GM23338 (cell line): ENCODE measurements at places on chromosomes 4 and X. TPM values are rescaled to one million over a fixed set of nuclear protein-coding genes. Genes with fewer than 3 reads are reported as not detected.

Gene ADH1C
- not detected in 2 replicates for total RNA-seq

Gene UGT8
- 39.0 and 47.1 TPM in 2 replicates for total RNA-seq

DNA sequence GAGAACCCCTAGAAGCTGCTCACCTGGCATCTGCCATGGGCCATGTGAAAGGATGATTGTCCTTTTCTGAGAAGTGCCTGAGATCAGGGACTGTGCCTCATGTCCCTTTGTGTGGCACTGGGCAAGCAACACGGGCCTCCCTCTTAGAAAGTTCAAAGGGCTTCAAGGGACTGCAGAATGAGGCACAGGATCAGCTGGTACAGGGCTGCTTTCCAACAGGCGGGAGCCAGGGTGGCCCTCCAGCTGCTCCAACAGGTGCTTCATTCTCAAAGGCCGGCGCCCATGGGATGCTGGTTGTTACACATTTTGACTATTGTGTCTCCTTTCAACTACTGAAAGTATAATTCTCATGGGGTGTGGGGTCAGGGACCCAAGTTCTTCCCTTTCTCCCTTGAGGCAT, 114.7 kb downstream of the ENPP6 start:
- H3K4me3 ChIP-seq, result no peak overlapping the region
- H3K27ac ChIP-seq, result no peak overlapping the region
- no peak for DNase-seq

GRCh38 chrX:138150709-138151108, 560.8 kb downstream of the FGF13 start:
- no peaks in the 10 kb centered on the region for H3K4me1 ChIP-seq
- H3K4me3 ChIP-seq, result no peak overlapping the region
- no peaks in the 10 kb centered on the region for H3K36me3 ChIP-seq
- H3K27me3 ChIP-seq, result no peaks in the 10 kb centered on the region

Gene RASGEF1B
- 2.8 and 5.3 TPM in 2 replicates for total RNA-seq

Gene UGT2B10
- not detected in 2 replicates for total RNA-seq

GRCh38 chr4:55359397-55359916, 13.4 kb downstream of the SRD5A3 start:
- H3K4me3 ChIP-seq, result no peak overlapping the region
- no peak for DNase-seq
- peaks cover 9% of the 10 kb centered on the region for H3K4me1 ChIP-seq
- H3K36me3 ChIP-seq, result 0 out of 2 replicates have a peak, but pooled peaks cover 3% of the 10 kb centered on the region
- H3K27me3 ChIP-seq, result no peaks in the 10 kb centered on the region

DNA sequence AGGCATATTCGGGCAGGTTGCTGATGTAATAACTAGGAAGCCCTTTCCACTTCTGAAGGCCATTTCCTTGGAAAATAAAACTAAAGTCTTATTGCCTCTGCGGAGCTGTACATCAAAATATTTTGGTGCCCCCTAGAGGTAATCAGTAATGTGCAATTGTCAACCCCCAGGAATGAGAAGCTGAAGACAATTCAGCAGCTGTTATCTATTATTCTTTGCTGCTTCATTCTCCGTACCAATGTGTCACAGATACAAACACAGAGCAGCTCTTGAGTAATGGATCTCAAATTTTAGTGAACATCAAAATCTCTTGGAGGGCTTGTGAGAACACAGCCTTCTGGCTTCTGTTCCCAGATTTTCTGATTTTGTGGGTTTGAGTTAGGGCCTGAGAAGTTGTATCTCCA, 3.5 kb upstream of the SLIT2 start:
- DNase-seq, result peak; percentile 71
- H3K36me3 ChIP-seq, result no peaks in the 10 kb centered on the region

Gene ARX
- total RNA-seq, result not detected in 2 replicates

GRCh38 chrX:139691493-139691842, 16.5 kb downstream of the MCF2 start:
- H3K27me3 ChIP-seq, result peaks cover 27% of the 10 kb centered on the region
- H3K4me1 ChIP-seq, result peaks cover 4% of the 10 kb centered on the region; the same call in 1 of the 2 replicates
- no peaks in the 10 kb centered on the region for H3K36me3 ChIP-seq
- H3K4me3 ChIP-seq, result peak overlapping the region; percentile 55

GRCh38 chr4:26226629-26227376, 94.0 kb upstream of the RBPJ start:
- no peak overlapping the region for H3K4me3 ChIP-seq
- H3K27ac ChIP-seq, result no peak overlapping the region
- H3K4me1 ChIP-seq, result peaks cover 3% of the 10 kb centered on the region; the same call in 1 of the 2 replicates
- H3K27me3 ChIP-seq, result no peaks in the 10 kb centered on the region

Gene BBS12
- 2.6 TPM in 2 replicates for total RNA-seq

DNA sequence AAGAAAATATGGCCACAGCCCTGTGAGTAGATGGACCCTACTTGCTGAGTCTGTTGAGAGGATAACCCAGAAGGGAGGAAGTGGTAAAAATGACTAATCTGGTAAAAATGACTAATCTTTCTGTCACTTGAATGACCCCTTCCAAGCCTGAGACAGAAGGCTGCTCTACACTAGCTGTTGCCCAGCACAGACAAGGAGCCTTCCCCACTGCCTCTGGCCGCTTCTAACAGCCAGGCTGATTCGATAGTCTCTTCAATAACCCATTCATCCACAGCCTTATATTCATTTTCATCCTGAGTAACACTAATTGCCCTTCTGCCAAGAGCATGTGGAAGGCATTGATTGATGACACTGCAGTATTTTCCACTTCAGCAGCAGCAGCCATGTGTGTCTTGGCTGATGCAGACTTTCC, 18.4 kb downstream of the MAGEB17 start:
- peak overlapping the region; percentile 98 for H3K27ac ChIP-seq
- peaks cover 18% of the 10 kb centered on the region for H3K4me1 ChIP-seq
- H3K36me3 ChIP-seq, result no peaks in the 10 kb centered on the region
- DNase-seq, result no peak
